Progenitor cell of endocrine pancreas (in vitro differentiated cells): ENCODE measurements at places on chromosomes 6 and 20. TPM values are rescaled to one million over a fixed set of nuclear protein-coding genes. Genes with fewer than 3 reads are reported as not detected.

- H3K4me3 ChIP-seq = no peak overlapping the region
- DNase-seq = no peak
- H3K27me3 ChIP-seq = peaks cover 6% of the 10 kb centered on the region
- H3K4me1 ChIP-seq = no peaks in the 10 kb centered on the region
Observed at GRCh38 chr20:58040447-58041290, 187.8 kb downstream of the ANKRD60 start.

- H3K4me1 ChIP-seq = peaks cover 25% of the 10 kb centered on the region
- H3K27me3 ChIP-seq = no peaks in the 10 kb centered on the region
- no peak overlapping the region for H3K27ac ChIP-seq
- no peaks in the 10 kb centered on the region for H3K36me3 ChIP-seq
- no peak overlapping the region for H3K4me3 ChIP-seq
Observed at GRCh38 chr6:25829375-25829774, 2.5 kb downstream of the SLC17A1 start.

GRCh38 chr20:45963059-45964005, 8.7 kb downstream of the ZNF335 start:
- no peak for DNase-seq
- no peaks in the 10 kb centered on the region for H3K27me3 ChIP-seq
- peak overlapping the region; percentile 45 for H3K27ac ChIP-seq
- no peaks in the 10 kb centered on the region for H3K4me1 ChIP-seq
- no peak overlapping the region for H3K4me3 ChIP-seq
- H3K36me3 ChIP-seq = peaks cover 20% of the 10 kb centered on the region

The VWA7 gene
- 9.5 and 11.6 TPM in 2 replicates for total RNA-seq

The PTCHD4 gene
- total RNA-seq = 2.7 and 4.8 TPM in 2 replicates

GRCh38 chr20:14865169-14865568, 527.8 kb upstream of the FLRT3 start:
- no peak overlapping the region for H3K27ac ChIP-seq
- no peak overlapping the region for H3K4me3 ChIP-seq
- DNase-seq = no peak
- peaks cover 17% of the 10 kb centered on the region for H3K4me1 ChIP-seq
- H3K27me3 ChIP-seq = no peaks in the 10 kb centered on the region

- H3K36me3 ChIP-seq = no peaks in the 10 kb centered on the region
- H3K27me3 ChIP-seq = peaks cover 12% of the 10 kb centered on the region
- no peak overlapping the region for H3K27ac ChIP-seq
- no peaks in the 10 kb centered on the region for H3K4me1 ChIP-seq
- H3K4me3 ChIP-seq = no peak overlapping the region
- DNase-seq = no peak
Observed at GRCh38 chr20:16771213-16771612, 23.1 kb downstream of the OTOR start.

DNA sequence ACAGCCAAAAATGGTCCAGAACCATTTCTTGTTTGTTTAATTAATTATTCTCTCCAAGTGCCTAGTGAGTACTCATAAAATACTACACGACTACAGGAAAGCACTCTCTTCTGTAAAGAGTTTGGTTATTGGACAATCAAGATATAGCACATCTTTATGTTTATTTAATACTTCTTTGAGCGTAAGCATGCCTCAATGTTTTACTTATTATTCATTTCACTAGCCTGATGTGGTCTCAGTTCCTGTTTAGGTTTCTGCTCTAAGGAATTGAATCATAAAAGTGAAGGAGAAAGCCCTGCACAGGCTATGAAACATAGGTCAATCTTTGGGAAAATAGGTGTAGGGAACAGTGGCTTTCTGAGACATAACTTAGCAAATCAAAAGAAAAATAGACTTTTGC, 45.9 kb upstream of the AIG1 start:
- H3K27me3 ChIP-seq = peaks cover 6% of the 10 kb centered on the region
- no peak for DNase-seq
- no peaks in the 10 kb centered on the region for H3K36me3 ChIP-seq
- no peak overlapping the region for H3K4me3 ChIP-seq
